Adrenal gland (tissue), 19 donors: ENCODE measurements at places on chromosomes 7 and 10. TPM values are rescaled to one million over a fixed set of nuclear protein-coding genes. Genes with fewer than 3 reads are reported as not detected.

The NPFFR1 gene
- not detected for total RNA-seq

The PNLIPRP3 gene
- not detected for total RNA-seq

GRCh38 chr7:107560898-107561516 is 2.7 kb downstream of the COG5 start:
- DNase-seq: no peak

The PVRIG gene
- 0.41 TPM for total RNA-seq

GRCh38 chr10:45441239-45442190 is 67.5 kb downstream of the ALOX5 start:
- DNase-seq: no peak

DNA sequence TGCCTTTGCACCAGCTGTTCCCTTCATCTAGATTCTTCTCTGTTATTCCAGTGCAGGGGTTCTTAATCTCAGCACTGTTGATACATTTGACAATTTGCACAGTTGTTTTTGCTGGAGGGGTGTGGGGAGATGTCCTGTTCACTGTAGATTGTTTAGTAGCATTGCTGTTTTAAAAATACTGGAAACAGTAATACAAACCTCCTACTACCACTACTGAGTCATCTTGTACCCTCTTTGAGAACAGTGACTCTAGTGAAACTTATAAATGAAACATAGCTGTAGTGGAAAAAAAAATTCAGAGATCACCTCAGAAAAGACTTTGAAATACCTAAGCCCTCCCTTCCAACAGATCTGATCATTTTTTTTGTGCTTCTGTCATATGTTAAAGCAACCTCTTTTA is 154.8 kb upstream of the TMEM196 start:
- no peak for DNase-seq

The PAX2 gene
- 0.13 TPM for total RNA-seq

GRCh38 chr10:71694567-71694968 is 25.0 kb downstream of the C10orf105 start:
- DNase-seq: peak; percentile 68

The CALY gene
- not detected for total RNA-seq

The BAZ1B gene
- total RNA-seq: 43.3 TPM

The PRKAR2B gene
- total RNA-seq: 58.2 TPM

DNA sequence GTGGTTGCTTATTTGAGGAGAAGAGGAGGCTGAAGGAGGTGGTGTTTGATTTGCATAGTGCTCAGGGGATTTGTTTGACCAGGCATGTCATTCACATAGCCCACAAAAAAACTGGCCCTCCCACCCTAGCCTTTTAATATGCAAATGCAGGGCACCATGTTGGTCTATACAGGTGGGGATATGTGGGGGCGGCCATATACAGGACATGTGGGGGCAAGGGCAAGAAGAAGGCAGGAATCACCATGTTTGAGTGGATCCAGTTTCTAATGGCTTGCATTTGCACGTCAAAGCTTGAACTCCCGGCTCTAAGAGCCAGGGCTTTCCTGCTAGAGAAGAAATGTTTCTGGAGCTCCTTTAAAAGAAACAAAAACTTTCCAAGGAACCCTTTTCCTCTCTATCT is 541.0 kb downstream of the ZWINT start:
- no peak for DNase-seq

DNA sequence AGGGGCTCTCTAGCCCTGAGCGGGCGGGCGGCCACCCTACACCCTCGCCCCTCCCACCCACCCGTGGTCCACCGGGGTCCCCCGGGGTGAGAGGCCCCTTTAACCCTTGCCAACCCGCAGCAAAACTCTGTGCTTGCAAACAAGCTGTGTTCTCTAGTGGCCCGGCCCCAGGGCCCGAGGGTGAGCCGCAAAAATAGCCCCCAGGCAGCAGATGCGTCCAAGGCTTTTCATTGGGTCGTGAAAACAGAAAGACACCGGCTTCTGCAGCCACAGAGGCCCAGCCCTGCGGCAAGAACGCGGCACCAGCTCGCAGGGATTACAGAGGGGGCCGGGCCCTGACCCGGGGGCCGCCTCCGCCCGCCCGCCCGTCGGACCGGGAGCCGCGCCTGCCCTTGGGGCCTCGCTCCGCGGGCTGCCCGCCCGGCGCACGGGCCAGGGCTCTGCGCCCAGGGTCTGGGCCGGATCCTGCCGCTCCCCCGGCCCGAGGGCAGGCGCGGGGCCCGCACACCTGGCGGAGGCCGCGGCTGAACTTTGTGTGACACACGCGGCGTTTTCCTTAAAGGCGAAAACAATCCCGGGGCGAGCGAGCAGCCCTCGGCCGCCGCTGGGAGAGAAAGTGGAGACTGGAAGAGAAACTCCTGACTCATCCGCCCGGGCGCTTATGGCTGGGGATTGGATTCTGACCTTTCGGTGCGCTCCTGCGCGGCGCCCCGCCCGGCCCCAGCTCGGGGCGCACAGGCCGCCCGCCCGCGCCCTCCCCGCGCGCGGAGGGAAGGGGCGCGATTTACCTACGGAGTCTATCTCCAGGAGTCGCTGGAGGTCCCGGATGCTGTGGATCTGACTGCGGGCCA is 2.8 kb downstream of the PDGFA start:
- peak; percentile 68 for DNase-seq

- DNase-seq: no peak
Measured at GRCh38 chr10:4653160-4653559, 172.8 kb upstream of the AKR1E2 start.

The UBE2H gene
- 208 TPM for total RNA-seq

The LHFPL3 gene
- total RNA-seq: not detected

DNA sequence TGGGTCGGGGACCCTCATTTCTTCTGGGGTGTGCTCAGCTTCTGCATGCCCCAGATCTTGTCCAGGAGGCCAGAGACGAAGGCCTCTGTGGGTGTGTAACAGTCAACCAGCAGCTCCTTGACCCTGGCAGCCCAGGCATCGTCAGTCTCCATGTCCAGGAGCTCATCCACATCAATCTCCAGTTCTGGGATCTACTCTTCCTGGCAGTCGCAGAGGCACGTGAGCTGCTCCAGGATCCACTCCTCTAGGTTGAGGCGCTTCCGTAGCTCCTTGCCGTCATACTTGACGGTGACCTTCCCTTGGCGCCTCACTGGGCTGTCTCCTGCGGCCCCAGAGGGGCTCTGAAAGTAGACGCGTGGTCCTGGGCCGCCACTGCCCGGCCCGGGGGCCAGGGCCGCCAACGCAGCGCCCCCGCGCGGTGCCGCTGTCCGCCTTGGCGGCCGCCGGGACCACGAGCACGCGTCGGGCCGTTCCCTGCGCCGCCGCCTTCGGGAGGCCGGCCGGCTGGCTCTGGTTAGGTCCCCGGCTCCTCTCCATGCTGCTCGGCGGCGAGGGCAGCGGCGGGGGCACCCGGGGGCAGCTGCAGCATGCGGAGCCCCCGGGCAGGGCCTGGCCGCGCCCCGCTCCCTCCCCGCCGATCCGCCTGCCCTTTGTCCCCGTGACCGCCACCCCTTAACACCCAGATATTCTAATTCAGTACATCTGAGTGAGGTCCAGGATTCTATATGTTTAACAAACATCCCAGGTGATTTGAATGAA is 170.5 kb downstream of the SEPTIN7 start:
- no peak for DNase-seq

DNA sequence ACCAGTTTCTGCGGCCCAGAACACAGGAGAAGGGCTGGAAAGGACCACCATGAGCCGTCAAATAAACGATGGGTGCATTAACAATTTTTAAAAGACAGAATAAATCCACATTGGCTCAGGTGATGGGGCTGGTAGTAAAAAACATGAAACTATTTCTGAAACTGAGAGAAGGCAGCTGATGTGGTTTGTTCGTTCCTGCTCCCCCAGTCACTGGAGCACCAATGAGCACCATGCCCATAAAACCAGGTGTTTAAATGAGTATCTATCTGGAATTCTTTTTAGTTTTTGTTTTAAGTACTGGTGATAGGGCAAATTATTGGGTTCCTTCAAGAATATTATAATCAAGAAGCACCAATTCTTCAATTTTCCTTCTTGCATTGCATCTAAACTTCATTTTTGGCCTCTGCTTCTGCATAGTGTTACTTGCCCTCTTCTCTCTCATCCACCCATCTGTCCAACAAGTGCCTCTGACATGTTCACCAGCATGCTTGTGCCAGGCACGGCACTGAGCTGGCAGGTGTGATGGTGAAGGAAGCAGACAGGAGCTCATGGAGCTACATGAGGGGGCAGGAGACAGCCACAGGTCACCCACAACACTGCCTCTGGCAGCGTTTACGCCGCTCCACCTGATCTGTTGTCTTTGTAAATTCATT is 65.5 kb downstream of the LARP4B start:
- DNase-seq: no peak

DNA sequence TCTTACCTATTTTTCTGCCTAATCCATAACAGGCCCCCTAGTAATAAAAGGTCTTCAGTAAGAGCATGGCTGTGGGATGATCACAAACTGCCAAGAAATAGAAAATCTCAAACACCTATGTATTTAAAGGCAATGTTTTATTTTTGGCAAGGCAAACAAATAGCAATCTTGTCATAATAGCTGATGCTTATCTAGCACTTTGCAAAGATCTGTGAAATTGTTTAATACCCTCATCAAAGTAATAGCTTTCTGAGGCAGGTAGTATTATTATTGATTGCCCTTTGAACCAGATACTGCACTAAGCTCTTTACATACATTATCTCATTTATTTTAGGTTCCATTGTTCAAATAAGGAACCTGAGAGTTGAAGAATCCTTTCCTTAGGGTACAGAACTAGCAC is 1.6 kb upstream of the CADPS2 start:
- no peak for DNase-seq

DNA sequence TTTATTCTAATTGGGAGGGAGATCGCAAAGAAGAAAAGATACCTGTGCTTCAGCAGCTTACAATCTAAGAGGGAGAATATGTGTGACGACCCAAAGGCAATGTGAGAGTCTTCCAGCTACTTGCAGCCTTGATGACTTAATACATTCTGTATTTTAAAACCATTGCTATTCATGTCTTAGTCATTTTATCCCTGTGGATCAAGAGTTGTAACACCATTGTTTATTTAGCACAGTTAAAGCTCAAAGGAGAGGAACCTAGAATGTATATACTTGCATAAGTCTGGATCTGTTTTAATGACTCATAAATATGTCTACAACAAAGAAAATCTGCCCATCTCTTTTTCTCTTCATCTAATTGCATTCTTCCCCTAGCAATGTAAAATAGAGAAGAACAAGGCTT is 117.9 kb upstream of the DLX6 start:
- no peak for DNase-seq

DNA sequence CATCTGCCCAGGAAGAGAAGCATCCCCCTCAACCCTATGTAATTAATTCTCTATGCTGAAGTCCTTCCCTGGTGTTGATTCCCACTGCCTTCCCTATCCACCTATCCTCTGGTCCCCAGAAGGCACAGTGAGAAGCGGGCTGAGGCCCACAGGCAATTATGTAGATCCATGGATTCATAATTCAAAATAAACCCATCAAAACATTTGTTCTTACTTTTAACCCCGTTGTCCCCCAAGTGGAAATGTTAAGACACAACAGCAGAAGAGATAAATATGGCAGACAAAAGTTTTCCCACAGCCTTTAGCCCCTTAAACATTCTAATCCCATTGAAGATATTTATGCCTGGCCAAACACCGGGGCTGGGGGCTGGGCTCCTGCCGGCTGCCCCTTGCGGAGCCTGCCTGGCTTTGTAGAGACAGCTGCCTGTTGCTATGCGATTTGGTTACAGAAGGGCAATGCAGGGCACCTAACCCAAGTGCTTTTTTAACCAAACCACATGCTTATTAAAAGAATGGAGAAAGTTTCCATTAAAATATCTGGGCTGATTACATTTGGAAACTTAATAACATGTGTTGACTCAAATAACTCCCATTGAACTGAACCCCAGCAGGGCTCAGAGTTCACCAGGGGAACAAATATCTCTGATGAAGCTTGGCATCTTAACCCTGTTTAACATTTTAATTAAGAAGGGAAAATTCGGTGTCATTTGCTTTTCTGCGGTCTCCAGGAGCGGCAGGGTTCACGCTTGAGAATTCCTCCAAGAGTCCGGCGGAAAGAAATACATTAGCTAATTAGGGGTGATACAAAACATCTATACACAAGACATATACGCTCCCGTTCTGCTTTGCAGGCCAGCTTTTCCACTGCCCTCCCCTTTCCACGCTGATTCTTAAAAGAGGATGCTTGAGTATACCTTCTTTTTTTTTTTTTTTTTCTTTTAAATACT is 110.8 kb upstream of the FGFR2 start:
- no peak for DNase-seq

GRCh38 chr10:127952918-127953317 is 46.0 kb downstream of the PTPRE start:
- no peak for DNase-seq

The FKBP6 gene
- total RNA-seq: not detected

DNA sequence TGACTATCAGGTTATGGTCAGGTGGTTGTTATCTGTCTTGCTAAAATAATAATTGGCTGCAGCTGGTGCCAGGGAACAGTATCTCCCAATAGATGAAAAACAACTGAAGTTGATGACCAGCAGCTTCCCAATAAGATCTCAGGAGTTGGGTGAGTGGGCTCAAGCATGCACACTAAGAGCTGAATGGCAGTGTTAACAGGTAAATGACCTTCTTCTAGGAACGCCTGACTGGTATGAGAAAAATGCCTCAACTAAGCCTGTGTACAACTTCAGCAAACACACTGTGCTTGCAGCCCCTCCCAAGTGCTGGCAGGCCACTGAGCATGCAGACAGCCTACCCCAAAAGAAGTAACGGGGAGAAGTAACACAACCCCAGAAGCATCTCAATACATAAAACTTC is 636.9 kb downstream of the ACTR3B start:
- no peak for DNase-seq

GRCh38 chr10:44950326-44951225 is 9.0 kb upstream of the RASSF4 start:
- DNase-seq: no peak

The FBXL15 gene
- total RNA-seq: 39.3 TPM

- no peak for DNase-seq
Measured at GRCh38 chr7:86949052-86949778, 110.2 kb downstream of the ELAPOR2 start.

The ECHS1 gene
- total RNA-seq: 133 TPM

DNA sequence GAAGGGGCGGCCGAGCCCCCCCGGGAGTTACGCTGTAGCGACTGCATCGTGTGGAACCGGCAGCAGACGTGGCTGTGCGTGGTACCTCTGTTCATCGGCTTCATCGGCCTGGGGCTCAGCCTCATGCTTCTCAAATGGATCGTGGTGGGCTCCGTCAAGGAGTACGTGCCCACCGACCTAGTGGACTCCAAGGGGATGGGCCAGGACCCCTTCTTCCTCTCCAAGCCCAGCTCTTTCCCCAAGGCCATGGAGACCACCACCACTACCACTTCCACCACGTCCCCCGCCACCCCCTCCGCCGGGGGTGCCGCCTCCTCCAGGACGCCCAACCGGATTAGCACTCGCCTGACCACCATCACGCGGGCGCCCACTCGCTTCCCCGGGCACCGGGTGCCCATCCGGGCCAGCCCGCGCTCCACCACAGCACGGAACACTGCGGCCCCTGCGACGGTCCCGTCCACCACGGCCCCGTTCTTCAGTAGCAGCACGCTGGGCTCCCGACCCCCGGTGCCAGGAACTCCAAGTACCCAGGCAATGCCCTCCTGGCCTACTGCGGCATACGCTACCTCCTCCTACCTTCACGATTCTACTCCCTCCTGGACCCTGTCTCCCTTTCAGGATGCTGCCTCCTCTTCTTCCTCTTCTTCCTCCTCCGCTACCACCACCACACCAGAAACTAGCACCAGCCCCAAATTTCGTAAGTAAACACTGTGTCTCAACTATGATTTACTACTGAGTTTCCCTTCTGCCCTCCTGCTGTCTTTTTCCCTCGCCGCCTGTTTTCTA is 666 bp downstream of the NRG3 start:
- no peak for DNase-seq
